ENCODE measurements at places on chromosomes 16 and 17. TPM values are rescaled to one million over a fixed set of nuclear protein-coding genes. Genes with fewer than 3 reads are reported as not detected.

DNA sequence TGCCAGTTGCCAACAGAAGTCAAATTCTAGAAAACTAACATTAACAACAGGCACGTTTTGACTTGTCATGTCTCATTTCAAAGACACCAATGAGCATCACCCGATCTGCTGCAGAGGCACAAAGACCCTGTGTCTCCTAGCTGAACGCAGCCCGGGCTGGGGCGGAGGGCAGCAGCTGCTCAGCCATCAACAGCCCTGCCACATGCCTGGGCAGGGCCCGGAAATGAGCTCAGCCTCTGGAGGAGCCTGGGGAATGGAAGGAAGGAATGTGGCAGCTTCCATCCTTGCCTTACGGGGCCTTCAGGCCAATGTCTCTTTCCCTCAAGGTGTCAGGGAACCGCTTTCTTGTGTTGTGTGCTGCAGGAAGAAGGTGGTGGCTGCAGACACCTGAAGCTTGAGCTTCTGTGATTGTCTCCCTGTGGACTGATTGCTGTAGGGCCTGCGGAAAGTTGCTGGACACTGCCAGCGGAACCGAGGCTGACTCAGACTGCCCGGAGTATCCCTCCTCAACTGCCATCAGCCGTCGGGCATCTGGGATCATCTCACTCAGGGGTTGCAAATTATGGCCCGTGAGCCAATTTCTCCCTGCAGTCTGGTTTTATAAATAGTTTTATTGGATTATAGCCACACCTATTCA lies 7.3 kb downstream of the CDH13 start:
- DNase-seq: peak; percentile 50

DNA sequence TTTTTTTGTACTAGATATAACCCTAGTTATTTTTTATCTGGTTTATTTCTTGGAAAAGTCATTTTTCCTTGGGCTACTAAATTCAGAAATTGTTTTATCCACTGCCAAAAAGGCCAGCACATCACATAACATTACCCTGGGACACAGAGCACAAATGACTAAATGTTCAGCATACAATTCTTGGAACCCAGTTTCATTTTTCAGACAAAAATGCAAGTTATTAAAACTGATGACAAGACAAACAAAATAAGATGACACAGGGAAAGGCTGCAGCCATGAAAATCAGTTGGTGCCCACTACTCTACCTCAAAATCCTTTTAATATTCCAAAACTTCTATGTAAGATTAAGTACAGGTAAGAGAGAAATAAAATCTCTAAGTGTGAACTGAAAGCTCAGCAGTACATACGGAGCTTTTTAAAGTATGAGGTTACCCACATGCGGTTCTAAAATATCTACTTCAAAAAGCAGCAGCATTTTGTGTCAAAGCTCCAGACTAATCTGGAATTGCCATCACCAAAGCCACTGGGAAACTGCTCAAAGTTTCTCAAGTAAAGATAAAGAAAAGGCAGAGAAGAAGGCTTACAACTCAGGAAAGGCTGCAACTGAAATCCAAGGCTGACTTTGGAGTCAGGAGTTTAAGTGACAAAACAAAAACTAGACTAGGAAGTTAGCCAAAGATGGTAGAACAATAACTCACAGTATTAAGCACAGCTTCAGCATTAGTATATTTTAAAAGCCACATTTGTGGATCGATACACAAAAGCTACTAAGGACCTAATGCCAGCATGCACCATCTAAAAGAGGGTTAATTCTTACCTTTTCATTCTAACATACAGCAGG lies 41.4 kb downstream of the AP1G1 start:
- no peak for DNase-seq

Gene GDPD1
- 54.2 TPM for total RNA-seq

DNA sequence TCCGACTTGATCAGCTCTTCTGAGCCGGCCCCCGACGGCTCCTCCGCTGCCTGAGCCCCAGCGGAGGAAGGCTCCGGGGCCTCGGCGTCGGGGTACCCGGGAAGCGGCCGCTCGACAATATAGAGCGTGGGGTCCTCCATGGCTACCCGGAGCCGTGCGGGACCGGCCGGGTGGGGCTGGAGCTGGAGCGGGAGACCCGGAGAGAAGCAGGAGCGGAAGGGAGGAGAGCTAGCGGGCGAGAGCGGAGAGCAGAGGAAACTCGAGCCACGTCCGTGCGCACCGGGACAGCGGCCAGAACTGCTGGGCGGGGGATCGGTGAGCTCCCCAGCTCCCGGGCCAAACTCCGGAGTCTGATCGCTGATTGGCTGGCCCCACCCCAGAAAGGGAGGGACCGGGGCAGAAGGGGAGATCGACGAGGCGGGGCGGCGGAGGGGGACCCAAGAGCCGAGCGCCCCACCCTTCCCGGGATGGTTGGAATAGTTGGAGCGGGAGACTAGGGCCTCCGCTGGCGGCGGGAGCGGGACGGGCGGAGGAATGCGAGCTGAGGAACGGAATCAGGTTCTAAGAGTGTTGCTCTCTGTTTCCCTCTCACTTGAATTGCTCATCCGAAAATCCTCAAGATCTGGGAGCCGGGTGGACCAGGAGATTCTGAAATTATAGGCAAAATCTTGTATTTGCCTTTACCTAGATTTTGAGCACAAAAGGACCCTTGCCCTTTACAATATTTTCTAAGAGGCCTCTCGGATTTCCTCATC lies at the start of gene CAVIN1:
Gene CAVIN1, minus strand, starts transcription at position 299 of the 755 bp plus-strand sequence. Its CDS starts 159 bp downstream, at position 140.
- peak; percentile 90 for DNase-seq

DNA sequence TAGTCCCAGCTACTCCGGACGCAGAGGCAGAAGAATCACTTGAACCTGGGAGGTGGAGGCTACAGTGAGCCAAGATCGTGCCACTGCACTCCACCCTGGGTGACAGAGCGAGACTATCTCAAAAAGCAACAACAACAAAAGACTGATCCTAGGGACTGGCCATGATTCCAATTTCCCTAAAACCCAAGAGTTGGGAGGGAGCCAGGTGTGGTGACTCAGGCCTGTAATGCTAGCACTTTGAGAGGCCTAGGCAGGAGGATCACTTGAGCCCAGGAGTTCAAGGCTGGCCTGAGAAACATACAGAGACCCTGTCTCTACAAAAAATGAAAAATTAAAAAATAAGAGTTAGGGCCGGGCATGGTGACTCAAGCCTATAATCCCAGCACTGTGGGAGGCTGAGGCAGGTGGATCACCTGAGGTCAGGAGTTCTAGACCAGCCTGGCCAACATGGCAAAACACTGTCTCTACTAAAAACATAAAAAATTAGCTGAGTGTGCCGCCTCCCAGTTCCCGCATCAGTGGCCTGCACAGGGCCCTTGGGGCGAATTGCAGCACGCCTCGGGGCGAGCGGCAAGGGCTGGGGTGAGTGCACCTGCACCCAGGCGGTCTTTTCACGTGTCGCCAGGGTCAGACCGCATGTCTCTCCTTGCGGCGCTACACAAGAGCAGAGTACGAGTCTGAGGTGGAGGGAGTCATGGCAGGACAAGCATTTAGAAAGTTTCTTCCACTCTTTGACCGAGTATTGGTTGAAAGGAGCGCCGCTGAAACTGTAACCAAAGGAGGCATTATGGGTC lies 40.8 kb downstream of the CDH3 start:
- no peak for DNase-seq

GRCh38 chr16:70644763-70645597 lies 1.4 kb upstream of the IL34 start:
- DNase-seq: no peak

DNA sequence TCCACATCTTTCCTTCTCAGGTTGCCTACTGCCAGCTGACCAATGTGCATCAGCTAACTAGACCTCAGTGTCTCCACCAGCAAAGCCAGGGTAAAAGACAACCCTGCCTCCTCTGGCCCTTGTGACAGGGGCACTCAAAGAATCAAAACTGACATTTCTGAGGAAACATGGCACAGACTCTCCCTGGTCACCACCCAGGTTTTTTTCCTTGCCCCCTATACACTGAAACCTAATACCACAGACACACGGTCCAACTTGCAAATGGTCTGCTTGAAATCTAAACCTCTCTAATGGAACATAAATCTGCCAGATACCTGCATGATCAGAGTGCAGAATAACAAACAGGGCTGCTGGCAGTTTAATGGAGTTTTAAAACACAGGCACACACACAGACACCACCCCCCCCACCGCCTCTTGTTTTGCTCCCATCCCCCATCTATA lies 19.5 kb upstream of the CORO6 start:
- no peak for DNase-seq

Gene SEZ6
- 45.2 TPM for total RNA-seq

DNA sequence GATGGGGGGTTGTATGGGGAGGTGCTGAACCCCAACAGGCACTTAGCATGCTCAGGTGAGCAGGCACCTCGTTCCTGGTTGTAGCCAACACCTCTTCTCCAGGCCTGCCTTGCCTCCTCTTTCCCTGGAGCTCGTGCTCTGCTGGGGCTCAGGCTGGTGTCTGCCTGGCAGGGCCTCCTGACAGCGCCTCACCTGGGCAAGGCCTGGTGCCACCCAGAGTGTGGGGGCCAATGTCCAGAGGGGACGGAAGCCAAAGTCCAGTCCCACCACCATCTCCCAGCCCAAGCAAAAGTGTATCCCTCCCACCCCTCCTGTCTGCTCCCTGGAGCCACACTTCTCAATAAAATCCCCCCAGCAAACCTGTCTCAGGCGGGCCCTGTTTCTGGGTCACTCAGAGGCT lies 304.2 kb upstream of the TNRC6C start:
- DNase-seq: no peak

DNA sequence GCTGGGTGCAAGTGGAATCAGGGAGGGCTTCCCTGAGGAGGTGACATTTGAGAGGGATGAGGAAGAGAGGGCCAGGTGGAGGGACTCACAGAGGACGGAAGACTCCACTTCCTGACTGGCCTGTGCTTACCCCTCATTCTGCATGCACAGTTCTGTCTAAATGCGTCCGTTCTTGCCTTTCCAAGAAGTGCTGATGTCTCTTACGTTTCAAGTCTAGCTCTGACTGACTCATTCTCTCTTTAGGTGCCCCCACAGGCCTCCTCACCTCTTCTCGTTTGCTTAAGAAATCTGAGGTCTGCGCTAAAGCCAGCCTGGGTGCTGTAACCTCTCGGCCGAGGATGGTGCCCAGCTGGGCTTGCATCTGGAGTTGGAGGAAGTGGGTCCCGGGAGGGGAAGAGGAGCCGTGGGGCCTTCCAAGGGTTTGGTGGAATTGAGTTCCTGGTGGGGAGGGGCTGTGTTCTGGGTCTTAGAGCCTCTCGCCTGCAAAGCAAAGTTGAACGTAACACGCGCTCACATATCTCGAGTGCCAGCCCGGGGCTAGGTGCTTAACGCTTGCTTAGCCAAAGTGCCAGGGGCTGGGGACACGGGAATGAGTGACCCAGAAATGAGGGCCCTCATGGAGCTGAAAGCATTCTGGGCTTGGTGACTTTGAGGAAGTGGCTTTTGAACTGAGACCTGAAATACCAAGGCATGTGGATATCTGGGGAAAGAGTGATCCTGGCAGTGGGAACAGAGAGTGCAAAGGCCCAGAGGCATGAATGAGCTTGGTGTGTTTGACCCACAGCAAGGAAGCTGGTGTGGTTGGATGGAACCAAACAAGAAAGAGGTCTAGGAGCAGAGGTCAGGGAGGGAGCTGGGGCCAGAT lies 4.8 kb downstream of the IL4R start:
- DNase-seq: no peak

GRCh38 chr16:81040842-81041241 lies 5.2 kb downstream of the ATMIN start:
- no peak for DNase-seq

- no peak for DNase-seq
Measured at GRCh38 chr17:66443606-66444005, 141.2 kb downstream of the PRKCA start.

GRCh38 chr16:79151-80054 lies 1.4 kb downstream of the MPG start:
- DNase-seq: no peak

GRCh38 chr17:11618861-11619566 lies 20.7 kb downstream of the DNAH9 start:
- no peak for DNase-seq

DNA sequence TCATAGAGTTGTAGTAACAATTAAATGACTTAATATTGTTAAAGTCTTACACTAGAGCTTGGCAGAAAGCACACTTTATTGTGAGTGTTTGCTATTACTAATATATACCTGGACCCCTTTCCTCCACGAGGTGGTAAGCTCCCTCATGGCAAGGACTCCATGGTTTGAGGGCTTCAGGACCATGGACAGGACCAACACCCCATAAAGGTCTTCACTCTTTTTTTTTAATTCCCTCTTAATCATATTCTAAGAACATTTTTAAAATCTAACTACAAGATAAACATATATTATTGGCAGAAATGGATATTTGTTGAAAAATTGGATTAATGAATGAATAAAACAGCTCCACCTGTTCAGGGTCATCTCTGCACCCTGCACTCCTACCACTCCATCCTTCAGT lies 154.5 kb downstream of the CBLN1 start:
- no peak for DNase-seq

DNA sequence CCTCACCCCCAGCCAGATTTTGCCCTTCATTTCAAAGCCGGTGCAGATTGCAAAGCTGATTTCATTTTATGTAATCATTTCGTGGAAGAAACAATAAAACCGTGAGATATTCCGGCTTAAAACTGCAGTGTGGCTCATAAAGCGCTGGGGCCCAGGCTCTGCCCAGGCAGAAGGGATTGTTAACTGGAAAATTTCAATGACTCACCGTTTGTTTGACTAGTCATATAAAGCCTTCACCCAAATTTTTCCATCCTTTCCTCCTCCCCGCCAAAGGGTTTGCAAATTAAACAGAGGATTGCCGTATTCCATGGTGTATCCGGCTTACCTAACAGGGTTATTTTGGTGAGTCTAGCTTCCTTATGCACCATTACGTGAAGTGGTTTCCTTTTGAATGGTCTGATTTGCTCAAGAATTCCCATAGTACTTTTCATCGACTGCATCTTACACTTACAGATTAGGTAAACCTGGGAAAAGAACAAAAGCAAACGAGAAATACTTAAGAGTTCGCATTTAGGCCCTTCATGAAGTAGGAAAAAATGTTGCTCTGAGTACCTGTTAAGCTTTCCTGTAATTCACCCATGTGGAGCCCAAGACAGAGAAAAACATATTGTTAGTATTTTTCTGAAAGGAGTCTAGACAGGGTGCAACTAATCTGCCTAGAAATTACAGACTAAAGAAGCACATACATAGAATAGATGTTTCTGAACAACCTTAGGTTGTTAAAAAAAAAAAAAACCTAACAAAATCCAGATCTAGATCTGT lies 949 bp upstream of the GSPT1 start:
- DNase-seq: peak; percentile 42
